Activated CD4-positive, CD25-positive, alpha-beta regulatory T cell treated with anti-CD3 and anti-CD28 coated beads, Interleukin-2, amount 50 U/mL, for 72 hours (primary cell): ENCODE measurements at places on chromosomes 7 and 10.

DNA sequence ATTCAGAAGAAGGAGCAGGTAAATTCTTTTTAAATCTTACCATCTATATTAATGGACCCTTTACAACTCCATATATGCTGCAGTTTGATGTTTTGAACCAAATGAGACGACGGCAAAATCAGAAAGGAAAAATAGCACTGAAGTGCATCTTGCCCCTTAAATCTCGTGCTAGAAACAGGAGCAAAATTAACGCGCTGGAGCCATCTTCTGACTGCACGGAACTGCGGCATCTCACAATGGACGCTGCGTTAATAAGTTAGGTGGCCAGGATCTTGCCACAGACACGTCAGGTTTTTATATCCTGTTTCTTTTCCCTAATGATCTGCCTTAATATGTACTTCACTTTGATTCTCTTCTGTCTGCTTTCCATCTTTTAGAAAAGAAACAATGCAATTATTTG lies 354.5 kb downstream of the TFEC start:
- no peak for DNase-seq

DNA sequence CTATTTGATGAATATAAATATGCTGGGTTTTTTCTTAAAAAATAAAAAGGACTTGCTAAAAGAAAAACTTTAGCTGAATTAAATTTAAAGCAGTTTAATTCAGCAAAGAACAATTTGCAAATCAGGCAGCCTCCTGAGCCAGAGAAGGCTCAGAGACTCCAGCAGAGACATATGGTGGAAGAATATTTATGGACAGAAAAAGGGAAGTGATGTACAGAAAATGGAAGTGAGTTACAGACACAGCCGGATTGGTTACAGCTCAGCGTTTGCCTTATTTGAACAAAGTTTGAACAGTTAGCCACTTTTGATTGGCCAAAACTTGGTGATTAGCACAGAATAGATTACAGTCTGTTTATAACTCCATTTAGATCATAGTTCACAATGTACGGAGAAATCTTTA lies 110.3 kb downstream of the GAD2 start:
- no peak for DNase-seq

DNA sequence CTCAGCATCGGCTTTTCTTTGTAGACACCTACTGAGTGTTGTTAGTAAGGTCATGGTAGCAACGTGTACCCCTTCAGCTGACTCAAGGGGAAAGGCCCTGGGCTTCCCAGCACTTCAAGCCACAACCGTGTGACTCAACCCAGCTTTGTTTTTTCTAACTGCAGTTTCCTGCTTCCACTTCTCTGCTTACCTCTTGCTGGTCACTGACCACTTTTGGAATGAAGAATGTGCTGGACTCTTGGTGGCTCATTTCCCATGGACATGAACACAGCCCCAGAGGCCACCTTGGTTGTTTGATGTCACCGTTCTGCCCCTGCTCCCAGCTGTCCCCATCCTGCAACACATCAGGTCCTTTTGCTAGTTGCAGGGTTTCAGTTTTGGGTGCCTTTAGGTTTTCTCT lies 69.5 kb upstream of the ZNF438 start:
- peak; percentile 62 for DNase-seq

GRCh38 chr10:72218726-72219125 lies 2.6 kb upstream of the ASCC1 start:
- DNase-seq, result no peak

GRCh38 chr10:3056280-3057037 lies 10.9 kb upstream of the PFKP start:
- no peak for DNase-seq

DNA sequence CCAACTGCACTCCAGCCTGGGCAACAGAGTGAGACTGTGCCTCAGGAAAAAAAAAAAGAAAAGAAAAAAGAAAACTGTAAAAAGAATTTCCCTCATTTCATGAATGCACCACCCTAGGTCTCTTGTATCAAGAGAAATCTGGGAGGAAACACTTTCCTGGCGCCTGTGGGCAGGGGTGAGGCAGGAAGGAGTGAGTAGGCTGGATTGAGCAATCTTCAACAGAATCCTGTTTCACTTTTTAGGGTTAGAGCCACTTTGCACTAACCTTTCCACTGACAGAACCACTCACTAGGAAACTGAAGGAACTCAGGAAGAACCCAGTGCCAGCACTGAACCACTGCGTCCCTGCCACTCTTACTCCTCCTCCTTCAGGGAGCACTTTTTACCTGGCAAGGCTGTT lies 282.1 kb downstream of the CCDC3 start:
- no peak for DNase-seq

DNA sequence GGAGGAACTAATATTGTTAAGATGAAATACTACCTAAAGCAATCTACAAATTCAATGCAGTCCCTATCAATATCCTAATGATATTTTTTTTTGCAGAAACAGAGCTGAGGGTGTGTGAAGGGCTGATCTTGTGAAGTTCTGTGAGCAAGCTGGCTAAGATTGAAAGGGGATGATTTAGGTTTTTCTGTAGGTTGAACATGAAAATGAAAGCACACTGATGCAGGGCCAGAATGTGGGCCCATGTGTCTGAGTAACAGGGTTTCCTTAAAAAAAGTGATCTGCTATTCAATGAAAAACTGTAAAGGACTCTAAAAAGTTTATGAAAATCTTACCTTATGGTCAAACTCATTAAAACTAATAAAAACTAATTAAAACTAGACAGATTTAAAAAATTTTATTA lies 47.4 kb downstream of the GRB10 start:
- DNase-seq, result no peak

GRCh38 chr7:144048648-144049047 lies at the start of gene OR2A5:
OR2A5 (plus strand) TSS chr7:144048948; CDS start chr7:144050402, 1,454 bp downstream.
- DNase-seq, result no peak

GRCh38 chr10:70163448-70163847 lies 6.9 kb downstream of the SAR1A start:
- DNase-seq, result no peak

GRCh38 chr7:73707045-73707631 lies 12.3 kb downstream of the STX1A start:
- DNase-seq, result no peak

- DNase-seq, result no peak
Measured at GRCh38 chr10:88033793-88034192, 170.4 kb downstream of the PTEN start.
